ENCODE measurements at places on chromosomes 13 and 19.

GRCh38 chr19:6997679-6998445 is 23.4 kb downstream of the MBD3L2B start:
- no peak overlapping the region for H3K4me3 ChIP-seq
- no peak for DNase-seq
- no peaks in the 10 kb centered on the region for H3K36me3 ChIP-seq
- no peaks in the 10 kb centered on the region for H3K27me3 ChIP-seq
- no peak overlapping the region for H3K27ac ChIP-seq
- no peaks in the 10 kb centered on the region for H3K4me1 ChIP-seq

GRCh38 chr19:11225172-11225571 is 14.2 kb upstream of the ANGPTL8 start:
- H3K36me3 ChIP-seq, result peaks cover 12% of the 10 kb centered on the region
- DNase-seq, result no peak
- H3K27me3 ChIP-seq, result no peaks in the 10 kb centered on the region
- no peak overlapping the region for H3K27ac ChIP-seq
- no peak overlapping the region for H3K4me3 ChIP-seq

DNA sequence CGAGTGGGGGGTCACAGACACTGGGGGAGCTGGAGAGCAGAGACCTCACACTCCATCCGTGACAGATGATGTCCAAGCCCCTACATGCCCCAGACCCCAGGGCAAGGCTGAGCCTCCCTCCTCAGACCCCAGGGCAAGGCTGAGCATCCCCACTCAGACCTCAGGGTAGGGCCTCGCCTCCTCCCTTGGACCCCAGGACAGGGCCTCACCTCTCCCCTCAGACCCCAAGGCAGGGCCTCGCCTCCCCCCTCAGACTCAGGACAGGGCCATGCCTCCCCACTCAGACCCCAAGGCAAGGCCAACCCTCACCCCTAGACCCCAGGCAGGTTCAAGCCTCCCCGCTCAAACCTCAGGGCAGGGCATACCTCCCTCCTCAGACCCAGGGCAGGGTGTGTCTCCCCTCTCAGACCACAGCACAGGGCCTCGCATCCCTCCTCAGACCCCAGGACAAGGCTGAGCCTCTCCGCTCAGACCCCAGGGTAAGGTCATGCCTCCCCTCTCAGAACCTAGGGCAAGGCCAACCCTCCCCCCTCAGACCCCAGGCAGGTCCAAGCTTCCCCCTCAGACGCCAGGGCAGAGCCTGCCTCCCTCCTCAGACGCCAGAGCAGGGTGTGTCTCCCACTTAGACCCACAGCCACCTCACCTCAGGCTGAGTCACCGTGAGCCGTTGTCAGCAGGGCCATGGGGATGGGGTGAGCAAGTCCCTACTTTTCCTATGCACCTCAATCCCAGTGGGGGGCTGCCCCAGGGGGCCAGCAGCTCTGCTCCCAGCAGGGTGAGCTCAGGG is 1.7 kb upstream of the S1PR4 start:
- H3K27ac ChIP-seq, result no peak overlapping the region
- DNase-seq, result no peak
- H3K4me1 ChIP-seq, result no peaks in the 10 kb centered on the region
- H3K27me3 ChIP-seq, result no peaks in the 10 kb centered on the region

- H3K4me3 ChIP-seq, result no peak overlapping the region
- no peaks in the 10 kb centered on the region for H3K27me3 ChIP-seq
Observed at GRCh38 chr13:21069561-21070004, 8.2 kb upstream of the LATS2 start.

DNA sequence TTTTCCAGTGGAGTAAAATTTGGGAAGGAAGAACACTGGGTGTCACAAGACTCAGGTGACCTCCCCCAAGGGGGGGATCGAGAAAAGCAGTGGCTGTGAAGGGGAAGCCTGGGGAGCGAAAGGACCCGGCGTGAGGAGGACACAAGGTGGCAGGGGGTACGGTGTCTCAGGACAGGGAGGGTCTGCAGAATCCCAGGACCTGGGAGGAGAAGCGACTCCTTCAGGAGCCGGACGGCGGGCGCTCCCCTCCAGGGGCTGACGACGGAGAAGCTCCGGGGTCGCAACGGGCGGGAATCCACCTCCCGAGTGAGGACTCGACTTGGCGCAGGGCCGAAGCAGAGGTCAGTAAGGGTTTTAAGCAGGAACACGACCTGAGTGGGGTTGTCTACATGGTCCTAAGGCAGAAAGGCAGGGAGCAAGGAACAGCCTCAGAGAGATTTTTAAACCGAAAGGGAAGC is 529 bp downstream of the ZNF836 start:
- H3K36me3 ChIP-seq, result peaks cover 5% of the 10 kb centered on the region
- H3K27me3 ChIP-seq, result no peaks in the 10 kb centered on the region
- H3K27ac ChIP-seq, result no peak overlapping the region
- H3K4me1 ChIP-seq, result peaks cover 7% of the 10 kb centered on the region
- DNase-seq, result peak; percentile 73

Data from H1 (cell line).